Thymus (tissue), 14 donors: ENCODE measurements at places on chromosomes 2 and 18. TPM values are rescaled to one million over a fixed set of nuclear protein-coding genes. Genes with fewer than 3 reads are reported as not detected.

Gene CRYBA2
- 0.55 TPM for polyA plus RNA-seq

Gene COL4A4
- polyA plus RNA-seq, result 1.6 TPM

Gene RAD51AP2
- 0.18 TPM for polyA plus RNA-seq

Gene ACTG2
- polyA plus RNA-seq, result 45.1 TPM

Gene METTL5
- 61.3 TPM for polyA plus RNA-seq

Gene ASIC4
- polyA plus RNA-seq, result 0.23 TPM

Gene COX5B
- polyA plus RNA-seq, result 247 TPM

Gene KRTCAP3
- 13.9 TPM for polyA plus RNA-seq

Gene GALNT5
- polyA plus RNA-seq, result 0.71 TPM

GRCh38 chr2:230589025-230589424 lies 123.6 kb upstream of the CAB39 start:
- DNase-seq, result no peak

- DNase-seq, result no peak
These were observed 41.4 kb upstream of the TMEFF2 start for GRCh38 chr2:192236136-192236535.

DNA sequence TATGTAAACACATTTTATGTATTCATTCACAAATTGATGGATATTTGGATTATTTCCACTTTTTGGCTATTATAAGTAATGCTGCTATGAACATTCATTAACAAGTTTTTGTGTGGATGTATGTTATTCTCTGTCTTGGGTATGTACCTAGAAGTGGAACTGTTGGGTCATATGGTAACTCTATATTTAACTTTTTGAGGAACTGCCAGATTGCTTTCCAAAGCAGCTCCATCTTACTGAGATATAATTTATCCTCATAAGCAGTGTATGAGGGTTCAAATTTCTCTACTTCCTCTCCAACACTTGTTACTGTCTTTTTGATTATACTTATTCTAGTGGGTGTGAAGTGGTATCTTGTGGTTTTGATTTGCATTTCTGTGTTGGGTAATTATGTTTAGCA lies 7.1 kb upstream of the EML6 start:
- no peak for DNase-seq

GRCh38 chr18:8944871-8945245 lies 157.6 kb upstream of the NDUFV2 start:
- DNase-seq, result no peak

GRCh38 chr2:54632733-54633692 lies 90.4 kb upstream of the EML6 start:
- no peak for DNase-seq

GRCh38 chr2:205889114-205889513 lies 196.9 kb downstream of the INO80D start:
- no peak for DNase-seq

GRCh38 chr18:41744421-41745030 lies 210.5 kb upstream of the PIK3C3 start:
- DNase-seq, result no peak

DNA sequence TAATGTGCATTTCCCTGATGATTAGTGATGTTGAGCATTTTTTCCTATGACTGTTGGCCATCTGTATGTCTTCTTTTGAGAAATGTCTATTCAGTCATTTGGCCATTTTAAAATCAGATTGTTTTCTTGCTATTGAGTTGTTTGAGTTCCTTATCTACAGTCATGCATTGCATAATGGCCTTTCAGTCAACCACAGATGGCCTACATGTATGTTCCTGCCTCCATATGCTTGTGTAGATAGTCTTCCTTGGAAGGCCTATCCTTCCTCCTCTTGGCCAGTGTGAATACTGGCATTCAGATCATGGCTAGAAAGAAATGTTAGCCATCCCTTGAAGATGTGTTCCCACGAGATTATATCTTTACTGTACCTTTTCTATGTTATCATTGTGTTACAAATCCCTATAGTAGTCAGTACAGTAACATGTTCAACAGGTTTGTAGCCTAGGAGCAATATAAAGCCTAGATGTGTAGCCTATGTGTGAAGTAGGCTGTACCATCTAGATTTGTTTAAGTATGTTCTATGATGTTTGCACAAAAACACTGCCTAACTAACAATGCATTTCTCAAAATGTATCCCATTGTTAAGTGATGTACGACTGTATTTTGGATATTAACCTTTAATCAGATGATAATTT lies 65.6 kb upstream of the CD302 start:
- DNase-seq, result no peak

GRCh38 chr2:181074457-181074856 lies 94.1 kb downstream of the UBE2E3 start:
- DNase-seq, result no peak
